ENCODE measurements at places on chromosomes 1 and 21.

DNA sequence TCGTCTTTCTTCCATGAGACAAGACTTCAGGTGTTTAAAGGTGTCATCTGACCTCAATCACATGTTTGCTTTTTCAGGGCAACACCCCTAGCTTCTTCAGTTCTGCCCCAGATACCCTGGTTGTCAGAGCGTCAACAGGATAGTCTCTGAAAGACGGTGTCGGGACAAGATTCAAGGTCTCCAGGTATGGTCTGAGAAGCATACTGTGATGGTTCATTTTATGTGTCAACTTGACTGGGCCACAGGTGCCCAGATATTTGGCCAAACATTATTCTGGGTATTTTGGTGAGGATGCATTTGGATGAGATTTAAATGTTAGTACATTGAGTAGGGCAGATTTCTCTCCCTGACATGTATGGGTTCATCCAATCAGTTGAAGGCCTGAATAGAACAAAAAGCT is 148.3 kb downstream of the TGFBR3 start:
- no peak for DNase-seq

DNA sequence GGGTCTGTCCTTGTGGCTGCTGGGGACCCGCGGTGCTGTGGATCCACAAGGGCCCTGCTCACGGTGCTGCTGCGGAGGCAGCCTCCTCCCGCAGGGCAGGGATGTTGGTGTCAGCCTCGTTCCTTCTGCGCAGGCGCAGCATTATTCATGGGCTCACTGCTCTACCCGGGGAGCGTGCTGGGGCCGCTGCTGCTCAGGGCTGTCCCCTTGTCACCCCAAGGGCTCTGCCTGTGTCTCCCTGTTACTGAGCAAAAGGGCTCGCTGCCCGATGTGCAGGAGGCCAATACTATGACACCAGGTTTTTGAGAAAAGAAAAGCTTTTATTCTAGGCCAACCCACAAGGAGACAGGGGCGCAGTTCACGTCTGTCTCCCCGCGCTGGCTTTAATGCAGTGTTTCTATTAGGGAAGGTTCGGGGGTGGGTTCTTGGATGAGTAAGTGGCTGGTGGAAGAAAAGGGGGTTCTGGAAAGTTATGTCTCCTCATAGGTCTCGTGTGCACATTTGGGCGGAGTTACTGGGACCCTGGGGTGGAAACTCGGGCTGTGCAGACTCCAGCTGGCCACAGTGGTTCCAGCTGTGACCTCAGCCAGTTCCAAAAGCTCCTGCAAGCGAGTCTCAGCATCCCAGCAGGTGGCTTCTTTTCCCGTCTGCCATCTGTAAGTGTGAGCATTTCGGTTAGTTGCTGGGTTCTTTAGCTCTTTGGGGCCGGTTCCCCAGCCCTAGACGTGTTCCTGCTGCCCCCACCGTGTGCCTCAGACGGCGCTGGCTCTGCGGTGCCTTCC is 40.8 kb upstream of the LRRC3 start:
- DNase-seq: no peak

GRCh38 chr1:182680901-182681567 is 3.4 kb downstream of the RGS8 start:
- peak; percentile 12 for DNase-seq

GRCh38 chr1:169802888-169803287 is 8.2 kb upstream of the METTL18 start:
- DNase-seq: no peak

GRCh38 chr1:99217599-99217998 is 46.7 kb upstream of the PLPPR4 start:
- no peak for DNase-seq

All from ELR (cell line).